ENCODE measurements at places on chromosomes 12 and 14.

- no peak for DNase-seq
Measured at GRCh38 chr12:44246482-44247105, 410.7 kb downstream of the TMEM117 start.

GRCh38 chr12:57719777-57720605 is 18.6 kb downstream of the AGAP2 start:
- no peak for DNase-seq

- DNase-seq = no peak
Measured at GRCh38 chr12:6961278-6961694, 9.2 kb downstream of the PHB2 start.

- no peak for DNase-seq
Measured at GRCh38 chr12:91900971-91901370, 244.7 kb downstream of the BTG1 start.

- no peak for DNase-seq
Measured at GRCh38 chr12:68001486-68002466, 12.5 kb downstream of the IFNG-AS1 start.

DNA sequence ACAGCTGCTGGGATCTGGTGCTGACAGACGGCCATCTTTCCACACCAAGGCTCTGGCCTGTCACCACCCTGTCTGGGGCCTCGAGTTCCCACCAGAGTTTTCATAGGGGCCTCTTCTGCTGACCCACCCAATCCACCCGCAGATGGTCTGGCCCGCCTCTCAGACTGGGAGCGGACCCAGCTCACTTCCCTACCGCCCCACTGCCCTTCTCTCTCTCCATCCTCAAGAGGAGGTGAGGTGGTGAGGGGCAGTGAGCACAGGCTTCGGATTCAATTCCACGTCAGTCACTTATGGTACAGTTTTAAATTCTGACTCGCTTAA is 12.3 kb upstream of the RPS6KL1 start:
- DNase-seq = no peak

DNA sequence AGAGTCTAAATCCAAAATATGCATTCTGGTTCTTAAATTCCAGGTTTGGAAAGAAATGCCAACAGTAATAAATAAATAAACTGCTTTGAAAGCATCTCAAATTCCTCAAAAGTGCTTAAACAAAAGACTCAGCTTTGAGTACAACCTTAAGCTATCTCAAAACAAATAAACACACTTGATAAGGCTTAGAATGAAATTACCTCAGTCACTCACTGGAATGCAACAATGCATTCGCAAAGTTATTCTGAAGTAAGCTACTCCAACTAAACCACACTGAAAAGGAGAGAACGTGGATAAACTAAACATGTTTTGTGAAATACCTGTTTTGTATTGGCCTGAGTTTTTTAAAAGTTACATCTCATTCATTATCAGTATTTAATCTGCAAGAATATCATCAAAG is 1.2 kb downstream of the SPTSSA start:
- DNase-seq = no peak

- no peak for DNase-seq
Measured at GRCh38 chr14:51661504-51661903, 9.8 kb downstream of the FRMD6 start.

DNA sequence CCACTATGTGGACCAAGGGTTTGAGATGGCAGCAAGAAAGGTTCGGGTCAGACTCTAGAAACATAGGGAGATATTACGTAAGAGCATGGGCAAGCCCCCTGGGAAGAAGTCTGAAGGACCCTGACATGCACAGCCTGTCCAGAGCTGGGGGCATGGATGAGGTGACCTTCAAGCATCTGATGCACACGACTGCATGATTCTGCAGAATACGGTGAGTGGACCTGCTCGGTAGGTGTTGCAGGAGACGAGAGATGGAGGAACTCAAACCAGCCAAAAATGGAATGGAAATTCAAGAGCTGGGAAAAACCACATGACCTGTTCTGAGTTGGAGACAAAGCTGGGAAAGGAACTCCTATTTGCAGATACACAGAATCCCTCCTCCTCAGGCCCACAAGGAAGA is 43.6 kb downstream of the ANO2 start:
- DNase-seq = no peak

- no peak for DNase-seq
Measured at GRCh38 chr12:48978741-48979601, 849 bp downstream of the WNT1 start.

- no peak for DNase-seq
Measured at GRCh38 chr14:33590891-33591630, 359.8 kb downstream of the EGLN3 start.

DNA sequence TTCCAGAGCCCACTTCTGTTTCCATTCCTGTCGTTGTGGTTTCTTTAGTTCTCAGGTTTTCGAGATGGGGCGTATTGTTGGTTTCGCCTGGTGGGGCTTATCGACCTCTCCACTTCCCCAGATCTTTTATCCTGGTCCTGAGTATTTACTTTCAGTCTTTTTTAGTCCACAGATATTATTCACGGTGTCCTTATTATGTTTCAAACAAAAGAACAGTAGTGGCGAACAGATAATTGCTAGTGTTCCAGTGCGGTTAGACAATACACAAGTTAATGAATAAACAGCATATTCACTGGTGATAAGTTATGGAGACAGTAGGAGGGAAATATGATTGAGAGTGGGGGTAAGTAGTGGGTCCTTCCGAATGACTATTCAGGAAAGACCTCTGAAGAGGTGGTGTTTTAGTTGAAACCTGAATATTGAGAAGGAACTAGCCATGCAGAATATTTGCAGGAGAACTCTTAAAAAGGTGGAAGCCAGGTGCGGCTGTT is 668 bp downstream of the TMEM260 start:
- DNase-seq = no peak

GRCh38 chr12:75630091-75630490 is 118.7 kb upstream of the KRR1 start:
- DNase-seq = no peak

GRCh38 chr14:76424359-76424758 is 48.4 kb downstream of the ESRRB start:
- DNase-seq = no peak

DNA sequence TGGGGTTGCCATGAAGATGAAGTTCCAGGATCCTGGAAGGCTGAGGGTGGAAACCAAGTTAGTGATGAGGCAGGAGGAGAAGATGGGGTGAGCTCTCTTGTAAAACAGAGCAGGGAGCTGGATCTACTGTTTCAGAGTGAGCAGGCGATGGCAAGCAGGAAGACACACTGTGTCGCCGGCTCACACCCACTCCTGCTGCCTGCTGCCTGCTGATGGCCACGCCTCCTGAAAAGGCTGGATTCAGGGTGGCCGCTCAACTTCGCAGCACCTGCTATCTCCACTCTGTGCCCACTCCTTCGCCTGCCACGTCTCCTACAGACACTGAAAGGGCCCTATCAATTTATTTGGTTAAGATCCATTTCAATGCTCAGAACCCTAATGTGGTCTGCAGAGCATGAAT is 96.1 kb downstream of the RBM19 start:
- no peak for DNase-seq

- no peak for DNase-seq
Measured at GRCh38 chr12:116206828-116207227, 70.7 kb downstream of the MED13L start.

DNA sequence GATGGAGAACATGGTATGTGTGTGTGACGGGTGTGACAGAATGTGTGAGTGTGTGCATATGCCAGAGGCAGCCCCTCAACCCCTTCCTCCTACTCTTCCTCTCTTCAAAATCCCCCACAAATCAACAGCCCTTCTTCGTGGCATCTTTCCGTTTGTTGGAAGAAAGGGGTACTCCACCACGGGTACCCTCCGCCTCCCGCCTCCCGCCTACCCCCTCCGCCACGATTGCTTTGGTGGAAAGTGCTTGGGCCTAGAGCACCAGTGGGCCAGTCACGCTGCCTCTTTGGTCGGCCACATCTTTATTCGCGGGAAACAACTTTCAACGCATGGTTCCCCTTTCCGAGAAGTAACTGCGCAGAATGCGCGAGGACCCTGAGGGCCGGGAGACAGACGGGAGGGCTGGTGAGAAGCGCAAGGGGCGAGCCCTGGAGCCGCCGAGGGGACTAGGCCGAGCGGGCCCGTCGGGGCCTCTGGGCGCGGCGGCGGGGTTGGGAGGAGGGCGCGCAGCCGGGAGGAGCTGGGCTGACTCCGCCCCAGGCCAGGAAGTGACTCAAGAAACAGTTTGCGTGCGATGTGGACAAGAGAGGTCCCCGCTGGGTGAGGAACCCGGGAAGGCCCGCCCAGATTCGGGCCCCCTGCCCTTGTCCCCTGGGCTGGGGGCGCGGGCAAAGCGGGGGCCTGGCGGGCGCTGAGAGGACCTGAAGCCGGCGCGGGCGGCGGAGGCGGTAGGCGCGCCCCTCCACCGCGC is at the start of the genes CBLN3 and KHNYN:
CBLN3 (minus strand) TSS at position 274 of the 748 bp plus-strand sequence. CDS start 614 bp downstream, outside the sequence.
KHNYN (plus strand) TSS at position 560 of the 748 bp plus-strand sequence. CDS start 777 bp downstream, outside the sequence.
- peak; percentile 77 for DNase-seq

DNA sequence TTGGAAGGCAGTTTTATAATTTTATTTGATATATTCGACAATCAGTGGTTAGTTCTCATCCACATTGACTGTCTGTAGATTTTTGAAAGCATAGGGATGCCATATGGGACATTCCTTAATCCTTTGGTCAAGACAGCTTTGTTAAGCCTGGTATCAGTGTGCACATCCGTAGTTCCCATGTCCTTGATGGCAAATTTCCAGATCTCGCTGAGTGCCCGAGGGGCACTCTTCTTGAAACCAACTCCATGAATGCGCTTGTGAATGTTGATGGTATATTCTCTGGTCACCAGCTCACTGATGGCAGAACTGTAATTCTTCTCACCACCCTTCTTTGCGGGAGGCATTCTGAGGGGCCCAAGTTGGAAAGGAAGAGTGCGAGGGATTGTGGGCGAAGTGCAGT is 6.1 kb upstream of the DENND5B start:
- no peak for DNase-seq

DNA sequence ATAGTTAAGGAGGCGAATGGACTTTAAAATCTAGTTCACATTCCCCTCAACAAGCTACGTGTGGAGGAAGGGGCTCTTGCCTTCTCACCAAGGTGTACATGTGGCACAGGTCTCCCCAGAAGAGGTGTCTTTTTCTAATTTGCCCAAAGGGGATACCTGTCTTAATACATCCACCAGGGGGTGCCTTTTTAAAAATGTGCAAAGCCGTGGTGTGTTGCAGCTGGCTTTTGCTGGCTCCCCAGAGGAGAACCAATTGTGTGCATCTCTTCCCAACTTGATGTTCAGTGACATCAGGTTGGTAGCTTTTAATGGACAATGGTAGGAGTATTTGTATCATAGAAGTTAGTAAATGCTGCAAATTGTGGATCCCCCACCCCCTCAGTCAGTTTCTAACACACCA is 33.8 kb downstream of the CREBL2 start:
- DNase-seq = no peak

GRCh38 chr12:70334742-70335141 is 31.3 kb upstream of the KCNMB4 start:
- DNase-seq = no peak

DNA sequence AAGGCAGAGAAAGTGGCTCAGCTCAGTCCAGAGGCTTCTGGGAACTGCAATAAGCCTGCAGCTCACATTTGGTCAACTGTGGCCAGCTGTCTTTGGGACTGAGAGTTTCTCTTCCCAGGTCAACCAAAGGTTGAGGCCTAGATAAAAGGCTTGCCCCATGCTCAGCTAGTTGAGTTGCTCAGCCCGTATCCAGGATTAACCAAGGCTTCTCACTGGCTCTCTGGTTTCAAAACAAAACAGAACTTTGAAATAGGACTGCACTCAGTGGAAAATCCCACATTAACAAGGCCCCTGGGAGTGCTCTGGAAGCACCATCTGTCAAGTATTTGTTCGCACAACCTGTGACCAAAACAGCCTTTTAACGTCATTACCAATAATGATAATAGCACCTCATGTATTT is 40.3 kb upstream of the NUAK1 start:
- DNase-seq = no peak

DNA sequence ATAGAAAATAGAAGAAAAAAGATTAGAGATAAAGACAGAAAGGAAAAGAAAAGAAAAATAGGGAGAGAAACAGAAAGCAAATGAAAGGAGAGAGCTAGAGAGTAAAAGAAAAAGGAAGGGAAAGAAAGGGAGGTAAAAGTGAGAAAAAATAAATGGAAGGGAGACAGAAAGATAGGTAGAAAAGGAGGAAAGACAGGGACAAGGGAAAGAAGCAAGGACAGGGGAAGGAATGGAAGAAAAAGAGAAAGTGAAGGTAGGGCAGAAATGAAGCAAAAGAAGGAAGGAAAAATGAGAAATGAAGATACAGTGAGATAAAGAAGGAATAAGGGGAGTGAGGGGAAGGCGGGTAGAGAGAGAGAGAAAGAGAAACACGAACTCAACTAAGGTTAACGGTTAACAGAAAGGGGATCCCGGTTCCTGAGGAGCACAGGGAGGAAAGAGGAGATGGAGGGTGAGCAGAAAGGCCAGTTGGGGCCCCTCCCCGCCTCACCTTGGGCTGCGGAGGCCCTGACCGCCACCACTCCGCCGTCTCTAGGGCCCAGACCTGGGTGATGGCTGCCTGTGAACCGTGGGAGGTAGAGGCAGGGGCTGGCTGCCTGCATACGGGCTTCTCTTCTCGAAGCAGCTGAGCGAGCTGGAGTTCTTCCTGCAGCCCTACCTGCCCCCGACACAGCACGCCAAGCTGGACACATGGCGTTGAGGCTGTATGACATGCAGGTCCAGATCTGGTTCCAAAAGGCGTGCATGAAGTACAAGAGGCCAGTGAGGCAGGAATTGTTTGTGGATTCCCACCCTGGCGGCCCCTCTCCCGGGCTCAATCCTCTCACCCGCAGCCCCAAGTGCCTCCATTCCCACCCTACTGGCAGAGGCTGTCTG is 59.5 kb downstream of the SMUG1 start:
- no peak for DNase-seq

DNA sequence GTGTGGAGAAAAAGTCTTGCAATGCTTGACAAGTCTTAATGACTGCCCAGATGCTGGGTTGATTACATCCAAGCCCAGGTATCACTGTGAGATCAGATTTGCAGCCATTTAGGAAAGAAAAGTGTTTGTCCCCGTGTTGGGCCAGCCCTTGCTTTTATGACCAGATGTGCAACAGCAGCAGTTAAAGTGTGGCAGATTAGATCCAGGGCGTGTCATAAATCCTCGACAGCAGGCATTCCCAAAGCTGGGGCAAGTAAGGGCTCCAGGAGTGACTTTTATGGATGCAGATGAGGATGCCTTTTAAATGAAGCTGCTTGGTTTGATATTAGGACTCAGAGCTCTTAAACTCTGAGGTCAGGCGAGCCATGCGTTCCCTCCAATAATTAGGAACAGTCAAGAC is 1.7 kb downstream of the SMOC1 start:
- no peak for DNase-seq

DNA sequence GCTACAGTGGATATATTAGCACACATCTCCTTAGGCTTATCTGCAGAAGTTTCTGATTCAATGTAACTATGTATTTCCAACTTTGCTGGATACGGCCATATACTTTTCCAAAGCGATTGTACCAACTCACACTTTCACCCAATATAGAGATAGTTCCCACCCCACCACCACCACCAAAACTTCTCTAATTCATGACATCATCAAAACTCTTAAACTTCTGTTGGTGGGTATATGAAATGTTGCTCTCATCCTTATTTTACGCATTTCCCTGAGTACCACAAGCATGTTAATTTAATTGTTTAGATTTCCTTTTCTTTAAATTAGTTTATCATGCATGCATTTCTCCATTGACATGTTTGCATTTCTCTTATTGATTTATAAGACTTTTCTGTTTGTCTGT is 95.6 kb downstream of the PRKD1 start:
- no peak for DNase-seq

GRCh38 chr12:57626921-57627445 is 6.0 kb downstream of the B4GALNT1 start:
- no peak for DNase-seq

GRCh38 chr12:14190694-14191093 is 174.8 kb upstream of the ATF7IP start:
- DNase-seq = no peak
